Stimulated activated CD4-positive, alpha-beta T cell treated with anti-CD3 and anti-CD28 coated beads, Interleukin-2, amount 100 ng/mL, for 48 hours (primary cell): ENCODE measurements at places on chromosomes 1 and 21.

GRCh38 chr1:31135973-31136600, 70.6 kb upstream of the PUM1 start:
- DNase-seq: no peak

GRCh38 chr1:248890549-248891498, 15.2 kb upstream of the PGBD2 start:
- DNase-seq: no peak

DNA sequence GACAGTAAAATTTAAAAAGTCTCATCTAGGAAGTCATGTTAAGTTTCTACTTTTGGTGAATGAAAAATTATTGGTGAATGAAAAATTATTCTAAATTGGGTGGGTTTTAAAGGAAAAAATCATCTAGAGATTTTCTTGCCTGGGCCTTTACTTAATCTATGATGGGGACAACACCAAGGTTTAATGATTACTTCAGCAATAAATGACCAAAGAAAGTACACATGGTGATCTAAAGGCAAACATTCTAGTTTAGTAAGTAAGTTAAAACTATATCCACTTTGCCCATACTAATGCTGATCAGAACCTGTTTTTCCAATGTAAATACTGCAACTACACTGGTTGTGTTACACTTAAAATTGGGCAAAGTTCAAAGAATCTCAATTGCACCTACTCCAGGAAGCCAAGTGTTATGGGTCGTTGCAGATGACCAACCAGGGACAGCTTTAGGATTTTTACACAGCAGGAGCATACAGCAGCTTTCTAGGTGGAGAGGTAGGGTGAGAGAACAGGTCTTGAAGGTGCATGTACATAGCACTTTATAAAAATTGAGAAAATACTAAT, 14.6 kb upstream of the RPL5 start:
- no peak for DNase-seq

- no peak for DNase-seq
Observed at GRCh38 chr1:21882721-21883415, 54.2 kb downstream of the HSPG2 start.

- no peak for DNase-seq
Observed at GRCh38 chr1:72324451-72324850, 42.1 kb upstream of the NEGR1 start.

- DNase-seq: no peak
Observed at GRCh38 chr21:27586986-27587385, 620.1 kb upstream of the ADAMTS5 start.

DNA sequence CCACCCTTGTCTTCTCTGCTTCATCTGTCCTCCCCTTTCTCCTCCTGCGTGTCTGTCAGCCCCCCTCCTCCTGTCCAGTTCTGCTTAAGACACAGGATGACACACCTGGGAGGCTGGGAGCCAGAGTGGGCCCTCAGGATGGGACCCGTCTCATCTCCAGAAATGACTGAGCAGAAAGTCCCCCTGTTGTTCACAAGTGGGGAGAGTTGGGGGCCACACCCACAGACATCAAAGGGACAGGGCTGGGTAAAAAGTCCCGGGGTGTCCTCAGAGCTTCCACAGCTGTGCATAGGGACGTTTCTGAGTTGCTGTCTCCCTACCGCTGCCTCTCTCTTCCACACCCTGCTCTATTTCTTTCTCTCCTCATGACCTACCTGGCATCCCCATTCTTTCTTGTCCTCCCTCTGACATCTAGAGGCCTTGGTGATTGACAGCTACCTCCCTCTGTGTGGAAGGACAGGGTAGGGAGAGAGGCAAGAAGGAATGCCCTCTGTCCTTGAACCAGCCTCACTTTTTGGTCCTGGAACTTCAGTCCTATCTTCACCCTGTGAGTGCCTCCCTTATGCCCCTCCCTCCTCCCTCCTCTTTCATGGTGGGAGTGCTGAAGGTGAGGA, 19.5 kb upstream of the SH2D2A start:
- DNase-seq: peak; percentile 38

GRCh38 chr1:38125016-38125415, 78.4 kb upstream of the POU3F1 start:
- no peak for DNase-seq

GRCh38 chr1:154348429-154349076, 23.2 kb downstream of the ATP8B2 start:
- no peak for DNase-seq

GRCh38 chr1:169316556-169316955, 51.0 kb downstream of the NME7 start:
- no peak for DNase-seq
